ENCODE measurements at places on chromosomes 16 and 17.

- DNase-seq: no peak
Measured at GRCh38 chr16:86215979-86216585, 294.2 kb upstream of the FOXF1 start.

DNA sequence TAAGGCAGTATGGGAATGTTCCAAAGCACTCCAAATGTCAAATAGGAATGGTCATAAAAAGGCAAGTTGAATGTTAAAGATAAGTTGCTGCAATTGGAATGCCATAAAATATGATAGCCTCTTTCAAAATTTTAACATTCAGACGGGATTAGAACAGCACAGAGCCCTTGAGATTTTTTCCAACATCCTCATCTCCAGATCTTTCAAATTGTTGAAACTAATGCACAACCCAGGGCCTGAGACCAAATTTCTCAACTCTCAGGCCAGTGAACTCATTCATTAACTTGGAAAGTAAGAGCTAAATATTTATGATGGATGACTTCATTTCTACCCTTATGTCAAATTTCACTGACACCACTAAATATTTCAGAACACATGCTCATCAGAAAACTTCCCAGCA is 346.5 kb upstream of the XYLT1 start:
- DNase-seq: no peak

DNA sequence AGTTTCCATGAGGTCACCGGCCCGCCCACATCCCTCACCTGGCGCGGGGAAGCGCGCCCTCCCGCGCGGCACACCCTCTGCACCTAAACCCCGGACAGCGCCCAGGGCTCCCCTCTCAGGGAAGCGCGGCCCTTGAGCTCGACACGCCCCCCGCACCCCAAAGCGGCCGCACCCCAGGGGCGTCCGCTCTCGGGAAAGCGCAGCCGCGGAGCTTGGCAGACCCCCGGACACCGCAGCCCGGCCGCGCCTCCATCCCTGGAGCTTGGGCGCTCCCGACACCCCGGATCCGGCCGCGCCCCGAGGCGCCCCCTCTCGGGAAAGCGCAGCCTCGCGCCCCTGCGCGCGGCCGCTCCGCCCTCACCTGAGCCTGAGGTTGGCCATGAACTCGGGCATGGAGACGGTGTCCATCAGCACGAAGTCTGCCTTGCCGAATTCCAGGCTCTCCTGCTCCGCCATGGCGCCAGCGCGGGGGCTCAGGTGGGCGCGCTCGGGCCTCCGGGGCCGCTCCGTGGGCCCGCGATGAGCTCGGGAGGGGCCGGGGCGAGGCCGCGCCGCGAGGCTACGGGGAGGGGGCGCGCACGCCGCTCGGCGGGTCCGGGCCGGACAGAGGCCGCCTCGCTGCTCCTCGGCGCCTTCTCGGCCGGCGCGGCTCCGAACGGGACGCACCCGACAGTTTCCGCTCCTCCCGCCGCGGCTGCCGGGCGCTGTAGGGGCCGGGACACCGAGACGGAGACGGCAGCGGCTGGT is at the start of gene MYO1D:
MYO1D (minus strand) TSS at position 708 of the 747 bp plus-strand sequence; CDS start at position 456, 252 bp downstream.
- peak; percentile 45 for DNase-seq

DNA sequence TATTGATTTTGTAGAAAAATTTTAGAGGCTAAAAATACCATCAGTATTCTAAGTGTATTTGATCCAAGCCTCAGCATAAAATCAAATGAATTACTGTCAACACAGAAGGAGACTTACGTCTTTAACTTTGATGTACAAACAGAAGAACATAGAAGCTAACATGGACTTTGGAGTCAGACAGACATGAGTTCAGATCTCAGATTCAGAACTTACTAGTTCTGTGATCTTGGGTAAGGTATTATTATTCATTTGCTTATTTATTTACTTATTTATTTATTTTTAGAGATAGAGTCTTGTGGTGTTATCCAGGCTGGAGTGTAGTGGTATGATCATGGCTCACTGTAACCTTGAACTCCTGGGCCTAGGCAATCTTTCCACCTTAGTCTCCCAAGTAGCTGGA is 4.0 kb upstream of the SLFN12L start:
- no peak for DNase-seq

- DNase-seq: no peak
Measured at GRCh38 chr16:85652431-85653221, 36.1 kb downstream of the GINS2 start.

- no peak for DNase-seq
Measured at GRCh38 chr17:71118039-71118438, 948.7 kb downstream of the KCNJ2 start.

DNA sequence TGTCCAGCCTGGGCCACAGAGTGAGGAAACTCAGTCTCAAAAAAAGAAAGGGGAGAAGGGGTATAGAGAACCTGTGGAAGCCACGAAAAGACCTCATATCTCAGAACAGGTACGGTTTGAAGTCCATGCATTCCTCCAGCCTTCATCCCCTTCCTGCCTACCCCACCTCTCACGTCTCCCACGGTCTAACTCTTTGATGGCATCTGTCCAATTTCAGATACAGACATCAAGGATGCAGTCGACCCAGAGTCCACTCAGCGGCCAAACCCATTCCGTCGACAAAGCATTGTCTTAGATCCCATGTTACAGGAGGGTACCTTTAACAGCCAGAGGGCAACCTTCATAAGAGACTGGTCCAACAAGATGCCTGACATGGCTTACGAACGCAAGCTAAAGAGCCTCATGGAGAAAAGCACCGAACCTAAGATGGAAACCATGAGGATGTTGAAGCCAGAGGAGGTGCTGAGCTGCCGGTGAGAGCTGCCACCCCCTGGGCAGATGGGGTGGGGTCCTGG is 22.7 kb downstream of the C16orf78 start:
- DNase-seq: no peak

- no peak for DNase-seq
Measured at GRCh38 chr17:32320847-32321246, 21.1 kb downstream of the C17orf75 start.

GRCh38 chr17:82228278-82228841 is 482 bp upstream of the SLC16A3 start:
- no peak for DNase-seq

GRCh38 chr16:1034230-1035065 is 38.1 kb upstream of the SSTR5 start:
- DNase-seq: no peak

GRCh38 chr16:68342620-68343019 is 31.8 kb downstream of the PRMT7 start:
- no peak for DNase-seq

- no peak for DNase-seq
Measured at GRCh38 chr16:318628-319027, 33.9 kb downstream of the AXIN1 start.

- DNase-seq: no peak
Measured at GRCh38 chr17:29584452-29585079, 4.9 kb downstream of the GIT1 start.

- no peak for DNase-seq
Measured at GRCh38 chr17:38589462-38590114, 16.2 kb downstream of the SRCIN1 start.

DNA sequence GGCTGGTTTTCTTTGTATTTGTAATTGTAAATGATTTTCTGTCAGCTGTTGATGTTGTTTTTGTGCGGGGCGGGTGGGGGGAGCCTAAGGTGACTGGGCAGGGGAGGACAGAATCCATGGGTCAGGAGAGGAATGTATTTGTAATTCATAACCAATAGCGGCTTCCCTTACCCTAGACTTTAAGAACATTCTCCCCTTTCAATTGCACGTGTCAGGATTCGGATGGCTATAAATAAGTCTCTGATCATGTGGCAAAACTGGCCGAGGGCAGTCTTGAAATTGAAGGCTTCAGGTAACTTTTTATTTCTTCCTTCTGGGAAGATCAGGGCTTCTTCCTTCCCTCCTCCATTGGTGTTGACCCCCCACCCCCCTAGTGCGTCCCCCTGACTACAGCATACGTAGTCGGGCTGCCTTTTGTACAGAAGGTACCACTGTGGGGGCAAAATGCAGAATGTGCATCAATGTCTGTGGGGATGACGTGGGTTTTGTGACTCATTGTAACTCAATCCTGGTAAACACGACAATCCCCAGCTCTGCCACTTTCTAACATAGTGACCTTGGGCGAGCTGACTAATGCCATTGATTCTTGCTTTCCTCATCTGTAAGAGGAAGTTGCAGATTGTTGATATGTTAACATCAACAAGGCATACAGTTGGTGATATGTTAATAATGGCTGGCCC is 16.2 kb downstream of the MARCHF10 start:
- DNase-seq: no peak

- DNase-seq: no peak
Measured at GRCh38 chr17:42294469-42295398, 6.4 kb downstream of the STAT5A start.

GRCh38 chr16:81095653-81095952 is 592 bp downstream of the GCSH start:
- DNase-seq: no peak

DNA sequence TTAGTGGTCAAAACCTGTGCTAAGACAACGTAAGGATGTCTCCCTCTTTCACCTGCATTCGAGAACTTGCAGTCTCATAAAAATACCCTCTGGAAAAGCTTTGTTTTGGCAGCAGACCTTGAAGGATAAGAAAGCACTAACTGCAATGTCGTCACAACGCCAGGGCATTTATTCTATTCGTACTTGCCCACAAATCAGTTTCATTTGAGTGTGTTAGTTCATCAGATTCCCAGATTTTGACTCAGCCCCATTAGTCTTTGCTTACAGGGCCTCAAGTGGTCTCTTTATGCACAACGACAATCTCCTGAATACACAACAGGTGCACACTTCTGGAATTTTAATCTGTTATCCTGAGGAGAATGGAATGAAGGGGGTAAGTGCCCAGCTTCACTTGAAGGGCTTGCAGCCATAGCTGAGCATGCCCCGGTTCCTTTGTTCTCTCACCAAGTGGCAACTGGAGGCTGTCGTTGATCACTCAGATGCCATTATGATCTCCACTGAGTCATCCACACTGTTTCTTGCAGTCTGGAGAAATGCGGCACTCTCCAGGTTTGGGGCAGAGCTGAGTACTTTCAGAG is 58.8 kb downstream of the CLEC19A start:
- no peak for DNase-seq

DNA sequence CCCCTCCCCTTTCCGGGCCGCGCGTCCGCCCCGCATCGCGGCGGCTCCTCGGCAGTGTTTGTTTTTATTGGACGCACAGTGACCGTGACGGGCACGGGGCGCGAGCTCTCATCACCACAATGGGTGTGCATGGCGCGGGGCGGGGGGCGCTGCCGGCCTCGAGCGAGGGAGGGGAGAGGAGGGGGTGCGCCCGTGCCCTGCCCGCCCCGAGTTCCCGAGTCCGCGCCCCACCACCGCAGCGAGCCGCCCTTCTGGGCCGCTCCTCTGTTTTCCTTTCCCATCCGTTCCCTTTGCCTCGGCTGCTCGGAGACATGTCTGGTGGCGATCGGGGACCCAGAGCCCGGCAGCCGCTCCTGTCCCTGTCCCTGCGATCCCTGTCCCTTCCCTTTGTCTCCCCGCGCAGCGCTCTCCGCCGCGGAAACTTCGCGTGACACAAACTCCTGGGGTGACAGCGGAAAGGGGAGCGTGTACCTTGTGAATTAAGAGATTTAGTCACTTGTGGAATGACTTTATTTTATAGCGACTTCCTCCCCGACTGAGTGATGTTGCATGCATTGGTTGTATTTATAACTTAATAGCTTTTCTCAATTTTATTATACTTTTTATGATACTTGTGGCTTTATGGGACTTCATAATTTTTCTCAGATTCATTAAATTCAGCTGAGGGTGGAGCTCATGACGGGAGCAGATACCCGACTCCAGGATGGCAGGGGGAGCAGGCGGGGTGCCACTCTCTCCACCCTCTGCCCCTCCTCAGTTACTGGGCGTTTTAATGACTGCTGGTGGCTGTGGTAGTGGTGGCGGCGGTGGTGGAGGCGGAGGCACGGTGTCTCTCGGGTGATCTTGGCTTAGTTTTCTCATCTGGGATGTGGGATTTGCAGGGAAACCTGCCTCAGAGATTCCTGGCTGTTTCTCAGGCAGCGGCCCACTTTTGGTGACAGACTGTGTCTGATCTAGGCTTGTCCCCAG is 40.8 kb downstream of the MRM1 start:
- DNase-seq: no peak

DNA sequence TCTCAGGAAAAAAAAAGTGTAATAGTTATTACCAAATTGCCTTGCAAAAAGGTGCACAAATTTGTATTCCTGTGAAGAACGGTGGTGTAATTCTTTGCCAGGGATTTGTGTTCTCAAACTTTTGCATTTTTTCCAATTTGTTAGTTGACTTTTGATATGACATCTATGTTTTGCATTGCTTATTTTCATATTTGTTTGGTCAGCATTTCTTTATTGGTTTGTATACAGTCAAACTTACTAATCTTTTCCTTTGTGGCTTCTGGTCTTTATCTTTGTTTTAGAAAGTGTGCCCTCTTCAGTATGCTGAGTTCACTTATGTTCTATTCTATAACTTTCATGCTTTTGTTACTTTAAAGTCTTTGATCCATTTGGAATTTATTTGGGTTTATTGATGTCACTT is 226.2 kb upstream of the ZFHX3 start:
- DNase-seq: no peak

GRCh38 chr16:74742051-74742481 is 32.6 kb downstream of the FA2H start:
- DNase-seq: no peak

DNA sequence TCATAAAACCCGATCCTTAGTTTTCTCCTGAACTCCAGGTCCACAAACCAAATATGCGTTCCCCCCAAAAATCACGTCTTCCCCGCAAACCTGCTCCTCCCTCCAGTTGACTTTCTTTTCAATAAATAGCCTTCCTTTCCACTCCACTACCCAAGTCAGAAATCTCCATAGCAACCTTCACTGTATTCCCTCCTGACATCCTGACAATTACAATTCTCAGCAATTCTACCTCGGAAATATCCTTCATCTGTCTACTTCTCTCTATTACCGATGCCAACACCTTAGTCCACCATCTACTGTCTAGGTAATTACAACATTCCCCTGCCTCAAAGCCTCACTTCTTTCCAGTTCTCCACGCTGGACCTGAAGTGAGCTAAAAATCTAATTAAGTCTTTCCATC is 50.7 kb downstream of the SMURF2 start:
- DNase-seq: no peak

GRCh38 chr17:2101448-2102257 is 46.8 kb downstream of the HIC1 start:
- no peak for DNase-seq

GRCh38 chr16:1169285-1170075 is 16.6 kb downstream of the CACNA1H start:
- no peak for DNase-seq

DNA sequence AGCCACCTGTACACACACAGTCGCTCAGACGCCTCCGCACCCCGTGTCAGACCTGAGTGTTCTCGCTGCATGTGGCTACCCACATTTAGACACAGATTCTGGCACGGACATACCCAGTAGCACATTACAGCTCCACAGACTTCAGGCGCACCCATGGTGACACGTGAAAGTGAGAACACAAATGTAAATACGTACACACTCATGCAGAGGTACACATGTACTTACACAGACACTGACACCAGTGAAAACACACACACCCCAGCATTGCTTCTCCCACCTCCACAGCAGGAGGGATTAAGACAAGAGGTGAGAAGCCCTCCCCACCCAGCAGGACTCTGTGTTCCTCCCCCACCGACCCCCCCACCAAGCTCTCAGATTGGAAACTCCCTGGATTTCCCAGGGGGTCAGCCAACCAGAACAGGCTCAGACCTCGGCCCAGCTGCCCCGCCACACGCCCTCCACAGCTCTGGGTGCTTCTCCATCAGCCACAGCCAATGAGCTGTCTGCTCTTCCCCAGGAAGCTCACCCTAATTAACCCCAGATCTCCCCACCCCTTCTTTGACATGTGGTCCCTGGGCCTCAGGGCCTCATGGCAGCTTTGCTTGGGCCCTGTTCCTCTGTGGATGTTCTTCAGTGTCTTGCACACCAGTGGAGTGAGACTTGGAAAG is 5.3 kb upstream of the FOXN1 start:
- DNase-seq: no peak

- DNase-seq: no peak
Measured at GRCh38 chr16:11909653-11910545, 5.9 kb downstream of the GSPT1 start.
